Colonic mucosa (tissue), 4 donors: ENCODE measurements at places on chromosomes 4 and X.

- no peak for DNase-seq
Observed at GRCh38 chr4:139617702-139618490, 47.7 kb upstream of the MGST2 start.

DNA sequence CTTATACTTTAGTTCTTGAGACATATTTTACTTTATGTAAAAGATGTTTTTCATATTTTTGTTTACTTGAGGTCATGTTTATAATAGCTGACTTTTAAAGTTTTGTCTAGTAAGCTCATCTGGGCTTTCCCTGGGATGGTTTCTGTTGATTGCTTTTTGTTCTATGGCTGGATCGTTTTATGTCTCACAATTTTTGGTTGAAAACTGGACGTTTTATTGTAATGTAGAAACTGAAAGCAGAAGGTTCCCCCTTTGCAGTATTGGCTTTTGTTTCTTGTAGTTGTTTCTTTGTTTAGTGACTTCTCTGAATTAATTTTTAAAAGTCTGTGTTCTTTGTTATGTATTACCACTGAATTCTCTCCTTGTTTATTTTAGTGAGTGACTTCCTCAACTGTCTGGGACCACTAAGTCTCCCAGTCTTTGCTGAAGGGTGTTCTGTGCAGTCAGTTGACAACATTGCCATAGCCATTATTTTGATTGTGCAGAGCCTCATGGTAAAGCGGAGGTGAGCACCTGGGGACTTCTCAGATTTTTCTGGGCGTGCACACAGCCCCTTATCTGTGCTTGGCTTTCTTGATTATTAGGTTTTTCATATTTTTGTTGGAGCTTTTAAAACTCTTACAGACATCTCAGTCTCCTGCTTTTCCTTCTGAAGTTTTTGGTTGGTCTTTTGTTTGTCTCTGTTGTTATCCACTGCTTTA, 31.0 kb downstream of the KDM6A start:
- DNase-seq: no peak

DNA sequence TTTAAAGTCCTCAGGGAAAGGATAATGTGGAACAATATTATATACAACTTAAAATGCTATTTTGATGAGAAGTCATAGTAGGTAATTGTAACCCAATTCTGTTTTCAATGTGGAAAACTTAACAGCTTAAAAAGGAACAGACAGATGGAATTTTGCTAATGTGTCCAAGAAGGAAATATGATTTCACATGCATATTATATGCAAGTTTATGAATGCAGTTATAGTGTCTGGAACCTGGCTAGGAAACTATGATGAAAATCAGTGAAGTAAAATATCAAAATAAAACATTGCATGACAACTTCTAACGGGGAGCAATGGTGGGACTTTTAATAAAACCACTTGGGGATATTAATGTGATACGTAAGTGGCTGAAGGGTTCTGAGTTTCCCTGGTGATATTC, 152.6 kb upstream of the HAND2 start:
- no peak for DNase-seq

DNA sequence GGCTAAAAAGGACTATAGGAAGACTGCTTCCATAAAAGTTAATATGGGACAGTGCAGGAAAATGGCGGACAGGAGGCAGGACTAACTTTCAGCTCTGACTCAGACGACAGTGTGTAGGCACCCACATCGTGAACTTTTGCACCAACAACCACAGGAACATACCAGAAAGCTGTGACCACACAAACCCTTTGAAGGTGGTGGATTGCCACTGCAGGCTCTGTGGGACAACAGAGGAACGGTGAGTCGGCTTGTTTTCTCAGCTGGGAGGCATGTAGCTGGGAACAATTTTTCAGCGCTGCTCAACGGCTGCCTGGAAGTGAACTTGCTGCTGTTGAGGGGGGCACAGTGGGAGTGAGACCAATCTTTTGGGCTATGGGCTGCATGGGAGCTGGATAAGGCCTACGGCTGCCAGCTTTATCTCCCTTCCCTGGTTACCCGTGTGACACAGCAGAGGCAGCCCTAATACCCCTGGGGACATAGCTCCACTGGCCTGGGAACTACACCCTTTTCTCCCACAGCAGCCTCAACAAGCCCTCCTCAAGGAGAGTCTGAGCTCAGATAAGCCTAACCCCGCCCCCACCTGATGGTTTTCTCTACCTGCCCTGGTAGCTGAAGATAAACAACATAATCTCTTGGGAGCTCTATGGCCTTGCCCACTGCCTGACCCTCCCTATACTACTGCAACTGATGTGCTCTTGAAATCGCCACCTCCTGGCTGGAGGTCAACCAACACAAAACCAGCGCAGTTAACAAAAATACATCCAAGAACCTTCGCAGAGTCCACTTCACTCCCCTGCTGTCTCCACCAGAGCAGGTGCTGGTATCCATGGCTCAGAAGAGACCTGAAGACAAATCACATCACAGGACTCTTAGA, 1537.0 kb downstream of the C4orf33 start:
- DNase-seq: no peak

- DNase-seq: peak; percentile 84
Observed at GRCh38 chr4:52051615-52052474, 741 bp downstream of the SPATA18 start.

- peak; percentile 78 for DNase-seq
Observed at GRCh38 chrX:119757979-119758730, at the start of gene SOWAHD. Gene SOWAHD (plus strand): TSS chrX:119758588. CDS start chrX:119758668, 80 bp downstream.

GRCh38 chrX:21373637-21374162, 518 bp upstream of the CNKSR2 start:
- DNase-seq: peak; percentile 48

DNA sequence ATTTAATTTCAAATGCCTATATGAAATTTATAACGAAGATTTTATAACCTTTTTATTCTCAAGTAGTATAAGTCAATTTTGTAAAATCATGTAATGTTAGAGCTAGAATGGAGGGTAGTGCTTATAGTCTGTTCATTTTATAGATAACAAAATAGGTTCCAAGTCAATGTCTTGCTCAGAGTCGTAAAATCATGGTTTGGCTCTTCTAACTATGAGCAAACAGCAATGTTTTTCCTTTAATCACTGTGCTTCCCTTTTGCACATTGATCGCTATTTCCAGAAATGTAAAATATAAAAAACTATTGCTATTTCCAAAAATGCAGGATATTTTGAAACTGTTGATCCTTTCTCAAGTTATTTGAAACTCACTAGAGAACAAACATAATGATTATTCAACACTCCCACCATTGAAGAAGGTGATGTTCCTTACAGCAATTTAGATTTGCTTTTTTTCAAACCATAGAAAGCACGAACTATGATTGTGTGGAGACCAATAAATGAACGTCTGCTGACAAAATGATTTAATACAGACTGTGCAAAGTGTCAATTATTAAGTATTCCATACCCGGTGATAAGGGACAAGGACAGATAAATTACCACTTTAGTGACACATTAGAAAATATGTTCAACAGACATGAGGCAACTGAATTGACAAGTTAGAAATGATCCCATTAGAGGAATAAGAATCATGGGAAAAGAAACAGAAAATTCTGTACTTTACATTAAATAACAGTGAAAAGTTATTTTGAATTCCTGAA, 412.1 kb upstream of the TECRL start:
- no peak for DNase-seq

- peak; percentile 27 for DNase-seq
Observed at GRCh38 chr4:185774845-185775680, 36.9 kb downstream of the SORBS2 start.

DNA sequence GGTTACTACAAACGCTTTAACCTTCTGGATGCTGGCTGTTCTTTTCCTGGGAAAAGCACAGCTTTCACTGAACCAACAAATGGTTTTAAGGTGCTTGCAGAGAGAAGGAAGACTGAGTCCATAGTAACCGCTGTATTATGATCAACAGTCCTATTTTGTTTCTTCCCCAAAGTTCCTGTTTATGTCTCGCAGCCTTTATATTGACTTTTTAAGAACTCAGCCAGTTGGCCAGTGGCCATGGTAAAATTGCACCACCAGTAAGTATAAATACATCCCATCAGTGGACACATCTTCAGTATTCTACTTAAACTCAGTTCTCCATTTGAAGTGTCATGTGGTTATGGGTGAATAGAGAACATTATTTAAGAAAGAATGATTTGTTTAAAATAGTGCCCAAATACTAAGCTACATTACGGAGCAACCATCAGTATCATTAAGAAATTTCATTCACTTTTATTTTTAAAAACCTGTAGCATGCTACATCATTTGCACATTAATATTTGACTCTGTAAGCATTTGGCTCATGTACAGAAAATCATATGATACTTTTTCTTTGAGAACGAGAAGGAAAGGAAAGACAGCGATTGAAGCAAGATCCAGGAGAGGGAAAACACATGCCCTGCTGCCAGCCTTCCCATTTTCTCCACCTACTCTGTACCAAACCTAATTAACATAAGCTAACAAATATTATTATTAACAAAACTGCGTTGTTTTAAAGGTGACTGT, 287.0 kb downstream of the ARHGAP24 start:
- peak; percentile 30 for DNase-seq
